Stromal cell of bone marrow (primary cell): ENCODE measurements at places on chromosomes 13 and 19.

- no peak for DNase-seq
Measured at GRCh38 chr19:51387924-51388389, at the start of gene LIM2. LIM2 (minus strand) TSS chr19:51387974; CDS start chr19:51387443, 531 bp downstream.

DNA sequence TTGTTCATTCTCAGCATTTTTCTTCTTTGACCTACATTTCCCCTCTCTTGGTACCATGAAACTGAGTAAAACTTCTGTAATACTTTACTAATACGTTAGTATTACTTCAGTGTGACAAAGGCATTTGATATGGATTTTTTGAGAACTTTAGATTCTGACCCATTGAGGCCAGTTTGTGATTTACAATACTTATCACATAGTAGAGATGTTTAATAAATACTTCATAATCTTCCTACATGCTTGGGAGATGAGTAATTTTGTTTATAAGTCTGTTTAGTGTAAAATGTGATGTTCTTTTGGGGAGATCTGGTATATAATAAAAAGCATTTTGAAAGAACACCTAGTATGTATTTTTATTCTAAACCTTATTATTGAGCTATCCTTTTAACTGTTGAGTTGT is 29.7 kb downstream of the GTF2F2 start:
- no peak for DNase-seq

- DNase-seq, result no peak
Measured at GRCh38 chr19:19628501-19629134, 598 bp upstream of the LPAR2 start.

DNA sequence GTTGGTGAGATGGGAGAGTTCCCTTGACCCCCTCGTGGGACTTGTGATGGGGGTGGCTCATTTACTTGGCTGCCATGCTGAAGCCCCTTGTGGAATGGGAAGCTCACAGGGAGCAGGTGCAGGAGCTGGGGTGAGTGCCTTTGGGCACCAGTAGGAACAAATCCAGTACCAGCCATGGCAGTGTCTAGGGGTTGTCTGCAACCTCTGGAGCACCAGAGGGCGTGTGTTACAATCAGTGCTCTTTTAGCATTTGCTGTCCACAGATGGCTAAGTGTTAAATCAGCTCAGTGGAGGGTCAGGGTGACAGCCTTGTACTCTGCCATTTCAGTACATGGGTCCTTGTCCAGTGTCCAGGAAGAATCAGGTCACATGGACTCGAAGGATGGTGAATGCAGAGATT is 75.6 kb downstream of the ATP8A2 start:
- no peak for DNase-seq

DNA sequence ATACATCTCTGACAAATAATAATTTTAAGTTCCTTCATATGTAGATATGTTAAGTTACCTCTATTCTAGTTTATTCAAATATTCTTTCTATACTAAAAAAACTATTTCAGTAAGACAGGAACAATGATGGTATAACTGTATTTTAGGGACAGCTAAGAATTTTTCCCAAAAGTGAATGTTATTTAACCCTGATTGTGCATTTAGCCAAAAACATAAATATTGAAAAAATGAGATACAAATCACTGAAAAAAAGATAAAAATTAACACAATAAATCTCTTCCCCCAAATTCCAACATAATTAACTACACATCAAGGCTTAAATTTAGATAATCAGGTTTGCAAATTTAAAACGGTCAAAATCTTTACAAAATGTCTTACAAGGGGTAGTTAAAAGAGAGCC is 58.1 kb downstream of the KCNRG start:
- no peak for DNase-seq

DNA sequence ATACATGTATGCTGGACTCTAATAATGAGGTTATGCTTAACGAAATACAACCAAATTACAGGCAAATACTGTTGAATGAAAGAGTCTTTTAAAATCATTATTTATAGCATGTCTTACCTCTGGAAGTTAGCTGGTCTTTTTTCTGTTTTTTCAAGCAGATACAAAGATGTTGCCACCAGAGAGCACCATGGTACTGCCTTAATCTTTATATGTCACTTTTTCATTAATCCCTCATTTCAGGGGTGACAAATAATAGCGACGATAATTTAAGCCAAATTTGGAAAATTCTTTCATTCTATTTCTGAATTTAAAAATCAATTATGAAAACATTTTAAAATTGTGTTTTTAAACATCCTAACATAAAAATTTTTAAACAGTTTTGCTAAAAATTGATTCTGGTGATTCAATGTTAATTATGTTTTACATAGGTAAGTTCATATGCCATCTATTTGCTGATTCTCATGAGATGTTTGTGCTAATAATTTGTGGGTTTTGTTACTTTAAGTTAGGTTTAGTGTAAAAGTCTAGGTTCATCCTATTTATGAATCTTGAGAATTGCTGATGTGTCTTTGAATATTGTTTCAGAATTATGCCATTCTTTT is 379.3 kb upstream of the SGCG start:
- DNase-seq, result no peak

- no peak for DNase-seq
Measured at GRCh38 chr13:42533336-42533591, 40.7 kb upstream of the TNFSF11 start.

DNA sequence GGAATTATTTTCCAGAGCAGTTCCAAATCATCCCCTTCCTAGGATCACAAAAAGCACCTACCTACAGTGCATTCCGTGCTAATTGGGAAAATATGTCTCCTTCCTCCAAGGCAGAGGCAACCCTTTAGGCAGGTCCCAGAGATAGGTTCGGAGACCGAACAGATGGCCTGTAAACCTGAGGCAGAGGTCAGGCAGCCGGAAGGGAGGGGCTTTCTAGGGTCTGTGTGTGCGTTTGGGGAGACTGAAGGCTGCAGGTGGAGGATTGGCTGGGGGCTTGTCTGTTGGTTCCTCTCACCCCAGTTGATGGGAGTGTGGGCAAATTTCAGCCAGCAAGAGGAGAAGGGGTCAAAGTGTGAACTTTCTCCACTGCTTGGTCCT is 7.1 kb downstream of the KCNN4 start:
- no peak for DNase-seq

GRCh38 chr13:87675851-87676250 is 4.7 kb downstream of the SLITRK5 start:
- no peak for DNase-seq

DNA sequence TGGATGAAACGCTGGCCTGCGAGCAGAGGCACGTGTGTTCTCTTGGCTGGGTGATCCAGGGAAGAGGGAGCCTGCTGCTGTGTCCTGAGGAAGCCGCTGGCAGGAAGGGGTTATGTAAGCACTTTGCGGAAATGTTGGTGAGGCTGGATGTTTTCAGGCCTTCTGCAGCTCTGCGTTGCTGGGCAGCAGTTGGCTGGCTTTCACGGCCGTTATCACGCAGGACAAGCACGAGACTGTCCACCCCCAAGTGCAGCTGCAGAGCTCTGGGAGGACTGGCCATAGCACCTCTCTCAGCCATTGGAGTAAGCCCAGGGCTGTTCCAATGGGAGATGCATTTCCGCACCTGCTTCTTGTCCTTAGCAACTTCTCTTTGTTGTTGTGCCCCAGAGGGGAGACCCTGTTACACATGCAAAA is 146.9 kb upstream of the SOX21 start:
- no peak for DNase-seq

- DNase-seq, result no peak
Measured at GRCh38 chr19:2663920-2664571, 38.4 kb downstream of the GNG7 start.

- DNase-seq, result no peak
Measured at GRCh38 chr13:37274569-37275497, 169.4 kb upstream of the CSNK1A1L start.

- no peak for DNase-seq
Measured at GRCh38 chr13:32548837-32549236, 10.2 kb upstream of the N4BP2L2 start.

DNA sequence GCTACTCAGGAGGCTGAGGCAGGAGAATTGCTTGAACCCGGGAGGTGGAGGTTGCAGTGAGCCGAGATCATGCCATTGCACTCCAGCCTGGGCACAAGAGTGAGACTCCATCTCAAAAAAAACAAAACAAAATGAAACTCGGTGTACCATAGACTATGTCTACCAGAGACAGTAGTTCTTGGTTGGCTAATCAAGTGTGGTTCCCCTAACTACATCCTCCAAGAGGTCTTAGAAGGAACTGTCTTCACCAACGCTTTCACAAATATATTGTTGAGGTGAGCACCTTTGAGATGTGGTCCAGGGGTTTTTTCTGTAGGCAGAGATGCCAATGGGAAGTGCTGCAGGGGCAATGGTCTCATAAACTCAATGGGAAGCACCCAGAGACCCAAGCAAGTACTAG is 48.0 kb downstream of the RFC3 start:
- no peak for DNase-seq

GRCh38 chr19:50328873-50329145 is 368 bp downstream of the KCNC3 start:
- no peak for DNase-seq

DNA sequence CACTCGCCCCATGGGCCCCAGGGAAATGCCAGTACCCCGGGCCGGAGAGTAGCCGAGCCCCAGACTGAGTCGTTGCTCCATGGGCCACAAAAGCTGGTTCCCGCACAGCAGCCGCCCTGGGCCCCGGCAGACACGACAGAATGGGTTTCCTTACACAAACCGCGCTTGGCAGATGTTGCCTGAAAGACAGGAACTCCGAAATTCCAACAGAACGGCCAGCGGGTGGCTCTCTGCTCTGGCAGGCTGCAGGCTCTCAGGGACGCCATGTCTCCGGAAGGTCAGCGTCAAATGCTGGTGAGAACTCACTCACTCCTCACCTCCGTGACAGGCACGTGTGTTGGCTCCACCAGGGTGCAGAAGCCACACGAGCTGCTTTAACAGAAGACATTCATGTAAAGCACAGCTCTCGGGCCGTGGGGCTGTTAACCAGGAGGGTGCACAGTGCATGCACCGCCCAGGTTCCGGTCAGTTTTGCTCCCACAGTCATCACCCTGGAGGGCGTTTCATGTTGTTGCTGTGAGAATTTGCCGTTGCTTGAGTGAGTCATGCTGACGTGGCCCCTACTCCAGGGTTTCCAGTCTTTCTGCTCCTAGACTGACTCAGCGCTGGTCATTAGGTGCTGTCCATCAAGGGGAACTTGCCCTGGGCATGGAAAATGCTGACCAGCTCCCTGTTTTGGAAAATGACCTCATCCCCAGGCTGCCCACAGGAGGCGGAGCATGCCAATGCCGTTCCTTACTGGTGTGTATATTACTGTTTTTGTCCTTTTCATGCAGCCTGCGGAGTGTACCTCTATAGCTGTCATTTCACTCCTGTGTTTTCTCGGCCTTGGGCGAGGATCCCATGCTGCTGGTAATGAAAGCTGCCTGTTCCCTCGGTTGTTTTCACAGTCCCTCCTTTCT is 44.8 kb downstream of the ANKRD10 start:
- DNase-seq, result peak; percentile 100

DNA sequence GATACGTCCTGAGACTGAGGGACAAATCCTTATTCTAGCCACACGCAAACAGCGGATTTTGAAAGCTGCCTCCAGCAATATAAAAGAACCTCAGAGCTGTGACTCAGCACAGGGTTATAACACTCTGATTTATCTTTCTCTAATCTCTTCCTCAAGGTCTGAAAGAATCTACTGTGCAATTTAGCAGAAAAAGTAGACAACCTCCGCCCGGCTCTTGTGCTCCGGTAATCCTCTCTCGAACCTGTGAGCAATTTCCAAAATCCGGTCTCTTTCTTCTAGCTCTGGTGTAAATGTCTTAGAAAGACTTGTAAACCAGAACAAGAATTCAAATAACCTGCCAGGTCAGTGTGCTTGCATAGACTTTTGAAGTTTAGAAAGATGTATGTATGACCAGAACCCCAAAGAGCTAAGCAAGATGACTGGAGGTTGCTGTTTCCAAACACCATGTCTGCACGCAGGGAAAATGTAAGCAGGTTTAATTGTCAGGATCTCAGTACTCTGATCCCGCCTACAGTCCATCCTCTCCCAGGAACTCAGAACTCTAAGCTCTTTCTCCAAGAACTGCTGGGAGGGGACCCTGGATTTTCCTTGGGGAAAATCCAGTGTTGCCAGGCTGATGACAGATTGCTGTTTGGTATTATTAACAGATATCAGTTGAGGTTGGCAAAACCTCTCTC is 338.1 kb downstream of the RFC3 start:
- no peak for DNase-seq

- peak; percentile 96 for DNase-seq
Measured at GRCh38 chr13:46354156-46355087, 32.6 kb downstream of the RUBCNL start.

GRCh38 chr13:73983109-73983508 is 151.1 kb downstream of the KLF12 start:
- DNase-seq, result no peak

DNA sequence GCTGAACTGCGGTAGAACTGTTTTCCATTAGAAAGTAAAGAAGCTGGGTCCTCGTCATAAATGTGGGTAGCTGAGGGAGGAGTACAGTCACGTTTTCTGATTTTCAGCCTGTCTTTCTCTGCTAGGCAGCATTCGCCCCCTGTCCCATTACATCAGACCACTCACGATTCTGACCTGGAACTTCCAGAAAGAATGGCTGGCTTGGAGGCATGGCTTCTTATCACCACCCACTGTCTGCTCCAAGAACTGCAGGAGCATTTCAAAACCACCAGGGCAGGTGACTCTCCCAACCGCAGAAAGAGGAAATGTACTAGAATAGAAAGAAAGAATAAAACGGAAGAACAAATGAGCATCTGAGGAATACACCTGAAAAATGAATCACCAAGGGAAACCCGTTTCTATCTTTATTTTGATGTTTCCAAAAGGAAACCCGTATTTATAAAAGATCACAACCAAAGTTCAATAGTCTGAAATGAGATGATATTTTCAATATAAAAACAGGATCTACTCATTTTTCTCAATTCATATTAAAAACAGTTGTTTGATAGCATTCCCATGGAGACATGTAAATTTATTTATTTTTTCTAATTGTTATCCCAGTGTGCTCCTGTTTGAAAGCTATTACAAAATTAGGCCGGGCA is 22.1 kb upstream of the POMP start:
- DNase-seq, result no peak

GRCh38 chr19:35116072-35116801 is 614 bp downstream of the FXYD3 start:
- no peak for DNase-seq

DNA sequence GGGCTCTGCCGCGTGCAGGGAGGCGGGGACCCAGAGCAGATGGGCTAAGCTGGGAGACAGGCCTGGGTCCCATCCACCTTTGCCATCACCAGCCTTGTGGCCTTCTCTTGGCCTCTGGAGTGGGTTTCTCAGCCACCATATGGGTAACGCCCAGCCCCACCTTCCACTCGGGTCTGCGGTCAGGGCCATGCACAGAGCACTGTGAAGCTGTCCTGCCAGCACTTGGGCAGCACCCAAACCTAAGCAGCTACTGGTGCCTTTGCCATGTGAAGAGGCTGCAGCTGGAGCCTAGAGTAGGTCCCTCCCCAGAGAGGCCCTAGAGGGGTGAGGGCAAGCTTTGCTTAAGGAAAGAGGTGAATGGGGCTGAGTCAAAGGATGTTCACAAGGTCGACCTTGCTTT is 24.1 kb upstream of the NPAS1 start:
- no peak for DNase-seq

GRCh38 chr13:38316129-38316528 is 33.5 kb upstream of the UFM1 start:
- no peak for DNase-seq

GRCh38 chr13:31998131-31998530 is 33.4 kb upstream of the FRY start:
- no peak for DNase-seq
